ENCODE measurements at places on chromosomes 13 and 19.
A peak's percentile ranks its signal among the peaks of the same experiment; 100 is the strongest.

- DNase-seq = no peak
Observed at GRCh38 chr19:56832352-56832928, 8.1 kb downstream of the PEG3 start.

DNA sequence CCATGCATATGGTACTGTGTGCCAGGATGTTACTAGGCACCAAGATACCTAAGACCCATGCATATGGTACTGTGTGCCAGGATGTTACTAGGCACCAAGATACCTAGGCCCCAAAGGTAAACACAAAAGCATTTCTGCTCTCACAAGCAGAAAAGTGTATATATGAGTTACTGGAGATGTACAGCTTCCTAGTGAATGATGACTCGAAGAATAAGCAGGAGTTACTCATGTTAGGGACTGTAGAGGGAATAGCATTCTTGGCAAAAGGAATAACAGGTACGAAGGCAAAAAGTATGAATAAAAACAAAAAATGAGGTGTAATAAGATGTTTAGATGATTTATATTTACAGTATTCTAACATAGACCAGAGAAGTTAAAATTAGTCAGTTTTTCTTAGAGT is 383.7 kb downstream of the DIAPH3 start:
- peak; percentile 33 for DNase-seq

- no peak for DNase-seq
Observed at GRCh38 chr19:4908360-4908759, 941 bp upstream of the UHRF1 start.

DNA sequence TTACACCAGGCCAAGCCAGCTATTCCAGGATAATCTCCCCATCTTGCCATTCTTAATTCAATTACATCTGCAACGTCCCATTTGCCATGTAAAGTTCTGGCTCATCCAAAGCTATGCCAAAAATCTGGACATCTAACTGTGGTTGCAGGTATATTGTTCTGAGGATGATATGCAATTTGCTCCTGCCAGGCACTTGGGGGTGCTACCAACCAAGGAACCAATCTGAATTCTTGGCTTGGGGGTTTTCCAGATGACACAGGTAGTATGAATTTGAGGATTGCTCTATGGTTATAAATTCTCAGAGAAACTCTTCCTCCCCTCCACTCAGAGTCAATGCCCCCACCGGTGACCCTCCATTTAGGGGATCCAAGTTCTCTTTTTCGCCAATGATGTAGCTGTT is 33.0 kb downstream of the CRYL1 start:
- peak; percentile 37 for DNase-seq

GRCh38 chr13:111033172-111034130 is 81.7 kb upstream of the ARHGEF7 start:
- DNase-seq = peak; percentile 19

GRCh38 chr13:113953561-113953960 is 20.3 kb downstream of the C13orf46 start:
- no peak for DNase-seq

- no peak for DNase-seq
Observed at GRCh38 chr13:41012536-41012935, 6.6 kb downstream of the ELF1 start.

DNA sequence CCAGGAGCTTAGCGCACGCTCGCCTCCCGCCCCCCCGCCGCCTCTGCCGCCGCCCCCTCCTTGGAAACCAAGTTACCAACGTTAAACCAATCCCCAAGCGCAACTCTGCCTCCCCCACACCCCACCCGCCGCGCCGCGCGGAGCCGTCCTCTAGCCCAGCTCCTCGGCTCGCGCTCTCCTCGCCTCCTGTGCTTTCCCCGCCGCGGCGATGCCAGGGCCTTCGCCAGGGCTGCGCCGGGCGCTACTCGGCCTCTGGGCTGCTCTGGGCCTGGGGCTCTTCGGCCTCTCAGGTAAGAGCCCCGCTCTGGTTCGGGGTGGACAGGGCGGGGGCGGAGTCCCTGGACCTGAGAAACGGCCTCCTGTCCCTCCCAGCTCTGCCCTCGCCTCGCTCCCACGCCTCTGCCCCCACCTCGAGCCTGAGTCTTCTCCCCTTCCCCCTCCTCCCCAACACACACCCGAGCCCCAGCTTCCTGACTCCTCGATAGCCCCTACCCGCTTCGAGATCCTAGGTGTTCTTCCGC is at the start of gene ICAM5:
Gene ICAM5 (plus strand): TSS at position 117 of the 521 bp plus-strand sequence. CDS start 92 bp downstream, at position 209.
- peak; percentile 65 for DNase-seq

- DNase-seq = no peak
Observed at GRCh38 chr19:1968279-1969175, 27.6 kb downstream of the CSNK1G2 start.

- no peak for DNase-seq
Observed at GRCh38 chr13:108680011-108680410, 50.6 kb downstream of the MYO16 start.

DNA sequence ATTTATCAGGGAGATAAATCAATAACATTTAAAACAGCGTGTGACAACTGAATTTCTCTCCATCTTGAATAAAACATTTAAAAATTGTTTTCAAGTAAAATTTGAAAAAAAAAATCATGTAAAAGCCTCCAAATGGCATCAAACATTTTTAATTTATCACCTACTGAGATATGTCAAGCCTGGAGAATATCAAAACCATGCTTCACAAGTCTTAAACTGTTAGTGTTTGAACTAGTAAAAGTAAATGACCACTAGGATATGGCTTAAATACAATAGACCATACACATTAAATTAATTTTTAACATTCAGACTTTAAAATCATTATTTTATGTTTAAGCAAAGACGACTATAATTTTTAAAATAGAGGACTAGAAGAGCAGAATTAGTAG is 281.9 kb downstream of the DCLK1 start:
- no peak for DNase-seq

DNA sequence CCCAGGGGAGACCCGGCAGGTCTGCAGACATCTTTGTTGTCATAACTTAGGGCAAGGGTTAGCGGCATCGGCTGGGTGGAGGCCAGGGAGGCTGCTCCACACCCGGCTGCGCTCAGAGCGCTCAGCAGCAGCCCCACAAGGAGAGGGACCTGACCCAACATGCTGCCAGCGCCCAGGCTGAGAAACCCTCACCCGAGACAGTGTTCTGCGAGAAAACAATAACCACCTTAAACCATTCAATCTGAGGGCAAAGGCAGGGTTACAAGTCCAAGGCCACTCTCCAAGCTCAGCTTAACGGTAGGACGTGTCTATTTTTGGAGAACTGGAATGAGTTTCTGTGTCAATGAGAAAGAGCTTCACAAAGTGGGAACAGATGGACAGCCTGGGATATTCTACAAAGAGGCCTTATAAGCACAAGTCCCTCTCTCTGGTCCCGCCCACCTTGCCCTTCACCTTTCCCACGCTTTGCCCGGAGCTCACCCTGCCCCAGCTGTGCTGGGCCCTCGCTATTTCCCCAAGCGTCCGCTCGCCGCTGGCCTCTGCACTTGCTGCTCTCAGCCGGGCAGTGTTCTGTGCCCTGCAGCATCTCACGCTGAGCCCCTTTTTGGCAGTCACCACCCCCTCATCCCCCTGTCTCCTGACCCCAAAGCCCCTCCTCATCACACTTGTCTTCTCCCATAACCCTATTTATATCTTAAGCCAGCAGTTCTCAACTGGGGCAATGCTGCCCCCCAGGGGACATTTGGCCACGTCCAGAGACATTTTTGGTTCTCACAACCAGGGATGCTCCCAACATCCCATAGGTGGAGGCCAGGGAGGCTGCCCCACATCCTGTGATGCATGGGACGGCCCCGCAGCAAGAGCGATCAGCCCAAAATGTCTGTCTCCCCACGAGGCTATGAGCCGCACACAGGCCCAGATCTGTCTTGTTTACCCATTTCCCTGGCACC is 17.6 kb downstream of the PPP1R12C start:
- no peak for DNase-seq

GRCh38 chr13:28582892-28583240 is 76.1 kb upstream of the POMP start:
- DNase-seq = no peak

DNA sequence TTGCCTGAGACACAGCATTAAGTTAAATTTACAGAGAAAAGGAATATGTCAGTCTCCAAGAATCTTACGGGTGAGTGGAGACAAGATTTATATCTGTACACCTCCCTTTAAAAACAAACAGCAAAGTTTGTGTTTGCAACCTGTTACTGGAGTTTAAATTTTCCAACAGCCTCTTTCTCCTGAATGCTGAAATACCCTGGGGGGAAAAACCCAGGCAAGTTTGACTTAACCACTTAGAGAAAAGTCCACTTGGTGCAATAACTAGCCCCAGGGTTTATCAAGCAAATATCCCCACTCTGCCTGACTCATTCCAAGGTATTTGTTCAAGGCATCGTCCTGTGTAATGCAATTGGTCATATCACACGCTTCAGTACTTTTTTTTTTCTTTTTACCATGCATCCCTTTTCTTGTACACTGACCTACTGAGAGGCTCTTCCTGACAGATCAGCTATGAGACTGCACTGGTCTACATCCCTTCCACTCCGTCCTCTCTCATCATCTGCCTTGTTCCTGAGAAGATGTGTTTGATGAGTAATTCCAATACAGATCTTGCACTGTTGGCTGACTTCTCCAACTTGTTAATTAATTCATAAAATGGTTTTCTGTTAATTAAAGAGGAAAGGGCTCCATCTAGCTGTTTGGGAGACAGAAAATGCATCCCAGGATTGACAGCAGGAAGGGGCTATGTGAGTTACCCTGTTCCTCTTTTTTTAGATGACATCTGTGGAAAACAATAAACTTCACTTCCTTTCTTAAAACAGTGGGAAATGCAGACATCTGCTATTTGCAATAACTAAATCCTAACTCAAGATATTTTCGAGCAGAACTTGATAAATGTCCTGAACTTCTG is 212.5 kb upstream of the IRS2 start:
- DNase-seq = peak; percentile 93

DNA sequence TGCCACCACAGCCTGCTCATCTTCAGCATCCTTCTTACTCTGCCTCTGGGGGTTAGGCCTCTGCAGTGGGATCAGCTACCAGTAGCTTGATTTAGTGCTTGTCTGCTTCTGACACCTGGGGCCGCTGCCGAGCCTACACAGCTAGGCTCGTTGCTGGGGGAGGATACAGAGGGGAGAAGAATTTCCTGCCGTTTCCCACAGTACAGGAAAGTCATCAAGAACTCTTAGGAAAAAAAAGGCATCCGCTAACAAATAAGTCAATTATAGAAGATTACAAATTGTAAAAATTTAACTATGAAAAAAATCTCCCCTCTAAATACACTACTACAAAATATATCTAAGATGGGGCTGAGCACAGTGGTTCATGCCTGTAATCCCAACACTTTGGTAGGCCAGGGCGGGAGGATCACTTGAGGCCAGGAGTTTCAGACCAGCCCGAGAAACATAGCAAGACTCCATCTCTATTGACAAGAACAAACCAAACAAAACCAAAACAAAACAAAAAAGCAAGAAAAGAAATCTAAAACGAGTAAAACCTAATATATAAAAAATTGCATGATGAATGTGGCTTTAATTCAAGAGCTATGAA is 26.7 kb downstream of the LATS2 start:
- DNase-seq = no peak

- peak; percentile 58 for DNase-seq
Observed at GRCh38 chr13:26480246-26480855, 77.1 kb upstream of the WASF3 start.

GRCh38 chr13:40549500-40550094 is 116.8 kb downstream of the FOXO1 start:
- DNase-seq = peak; percentile 84

- peak; percentile 67 for DNase-seq
Observed at GRCh38 chr13:32734511-32734910, 148.3 kb downstream of the PDS5B start.

DNA sequence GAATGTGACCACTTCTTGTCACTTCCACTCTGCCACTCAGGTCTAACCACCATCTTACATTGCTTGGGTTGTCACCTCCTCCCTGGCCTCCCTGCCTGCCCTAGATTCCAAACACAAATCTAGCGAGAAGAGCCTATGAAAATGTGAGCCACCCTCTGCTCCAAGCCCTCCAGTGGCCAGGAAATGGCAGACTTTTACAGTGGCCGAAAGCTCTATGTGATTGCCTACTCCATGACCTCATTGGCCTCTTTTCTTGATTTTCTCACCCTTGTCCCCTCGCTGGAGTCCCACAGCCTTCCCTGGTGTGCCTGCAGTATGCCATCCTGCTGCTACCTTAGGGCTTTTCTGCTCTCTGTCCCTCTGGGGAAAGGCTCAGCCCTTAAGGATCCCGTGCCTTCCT is 84.2 kb downstream of the LRCH1 start:
- DNase-seq = no peak
